NCI-H2029 treated with DMSO at 0.1 percent for 48 hours (cell line): ENCODE measurements at places on chromosomes 16 and 17.

GRCh38 chr17:35448214-35448898 is at the start of gene SLFN13:
SLFN13 (minus strand) TSS chr17:35448766; CDS start chr17:35445680, 3,086 bp downstream.
- DNase-seq: peak; percentile 66

GRCh38 chr16:78069913-78070312 is 29.5 kb upstream of the WWOX start:
- DNase-seq: no peak

DNA sequence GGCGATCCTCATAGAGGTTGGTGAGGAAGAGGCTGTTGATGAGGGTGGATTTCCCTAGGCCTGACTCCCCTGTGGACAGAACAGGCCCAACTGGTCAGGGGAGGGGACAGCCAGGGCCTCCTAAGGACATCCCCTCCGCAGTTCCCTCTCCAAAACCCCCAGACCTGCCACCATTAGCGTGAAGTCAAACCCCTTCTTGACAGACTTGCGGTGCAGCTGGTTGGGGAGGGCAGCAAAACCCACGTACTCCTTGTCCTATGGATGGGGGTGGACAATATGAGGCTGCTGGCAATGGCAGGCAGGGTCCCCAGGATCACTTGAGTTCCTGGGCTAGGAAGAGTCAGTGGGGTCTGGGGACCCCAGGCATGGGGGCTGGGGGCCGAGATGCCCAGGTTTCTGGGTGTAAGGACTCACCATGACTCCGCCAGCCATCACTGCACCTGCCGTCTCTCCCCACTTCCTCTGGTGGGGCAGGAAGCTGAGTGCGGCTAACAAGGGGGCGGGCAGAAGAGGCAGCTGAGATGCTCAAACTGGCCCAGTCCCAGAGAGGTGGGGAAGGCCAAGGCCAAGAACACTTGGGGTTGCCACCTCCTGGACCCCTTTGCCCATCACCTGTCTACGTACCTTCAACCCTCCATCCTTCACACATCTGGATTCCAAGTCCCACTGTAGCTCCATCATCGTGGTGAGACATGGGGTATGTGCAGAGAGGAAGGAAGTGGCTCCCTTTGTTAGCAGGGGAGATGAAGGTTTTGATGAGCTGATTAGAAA is at the start of gene SEPTIN1:
Gene SEPTIN1 (minus strand): TSS at position 451 of the 771 bp plus-strand sequence. CDS start 19 bp downstream, at position 432.
- no peak for DNase-seq

- no peak for DNase-seq
Observed at GRCh38 chr16:28181515-28181914, 30.2 kb downstream of the XPO6 start.

- no peak for DNase-seq
Observed at GRCh38 chr17:50240851-50241250, 33.4 kb upstream of the TMEM92 start.

- no peak for DNase-seq
Observed at GRCh38 chr17:42431758-42432161, 8.7 kb upstream of the CAVIN1 start.

DNA sequence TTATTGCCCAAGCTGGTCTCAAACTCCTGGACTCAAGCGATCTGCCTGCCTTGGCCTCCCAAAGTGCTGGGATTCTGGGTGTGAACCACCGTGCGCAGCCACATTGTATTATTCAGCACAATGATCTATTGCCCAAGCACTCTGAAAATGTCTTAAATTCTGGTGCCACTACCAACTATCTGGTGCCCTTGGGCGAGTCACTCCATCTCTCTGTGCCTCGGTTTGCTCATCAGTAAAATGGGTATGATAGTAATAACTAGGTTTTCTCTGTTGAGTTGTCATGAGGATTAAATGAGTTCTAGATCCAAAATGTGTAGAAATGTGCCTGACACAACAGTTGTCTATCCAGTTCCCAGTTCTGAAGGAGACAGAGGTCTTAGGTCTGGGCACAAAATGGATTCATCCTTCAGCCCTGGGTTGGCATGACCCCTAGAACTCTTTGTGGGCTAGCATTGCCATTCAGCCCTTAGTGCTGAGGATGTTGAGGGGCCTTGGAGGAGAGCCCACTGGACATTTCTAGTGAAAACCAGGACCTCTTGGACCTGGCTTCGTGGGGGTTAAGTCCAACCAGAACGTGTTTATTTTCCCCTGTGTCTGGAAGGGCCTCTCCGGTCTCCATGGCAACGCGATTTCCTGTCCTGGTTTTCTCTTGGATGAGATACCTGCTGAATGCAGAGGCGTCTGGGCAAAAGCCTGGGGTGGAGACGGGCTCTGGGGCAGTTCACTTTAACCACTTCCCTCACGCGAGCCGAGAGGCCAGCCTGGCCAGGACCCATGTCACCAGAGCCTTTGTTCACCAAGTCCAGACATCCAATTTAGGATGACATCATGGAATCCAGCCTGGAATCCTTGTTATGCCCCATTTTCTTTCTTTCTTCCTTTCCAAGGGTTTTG is 43.7 kb upstream of the TNRC6A start:
- peak; percentile 39 for DNase-seq

DNA sequence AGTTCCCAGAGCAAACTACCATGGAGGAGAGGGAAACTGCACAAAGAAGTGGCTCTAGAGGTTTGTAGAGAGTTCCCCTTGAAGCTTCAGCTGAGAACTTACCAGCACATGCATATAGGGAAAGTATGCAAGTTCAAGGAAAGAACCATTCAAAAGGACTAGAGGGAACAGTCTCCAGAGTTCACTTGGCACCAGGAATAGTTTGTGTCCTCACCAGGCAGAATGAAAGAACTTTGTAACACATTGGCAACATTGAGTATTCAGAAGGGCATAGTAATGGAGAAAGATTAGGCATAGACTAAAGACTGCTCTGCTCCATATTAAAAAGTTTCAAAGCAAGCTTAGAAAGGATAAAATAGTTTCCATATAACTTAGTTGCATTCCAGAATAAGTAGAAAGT is 155.4 kb upstream of the TOM1L1 start:
- no peak for DNase-seq

GRCh38 chr17:80387071-80387470 is 27.9 kb upstream of the ENDOV start:
- DNase-seq: no peak

- DNase-seq: no peak
Observed at GRCh38 chr17:930258-930657, 49.3 kb downstream of the NXN start.

DNA sequence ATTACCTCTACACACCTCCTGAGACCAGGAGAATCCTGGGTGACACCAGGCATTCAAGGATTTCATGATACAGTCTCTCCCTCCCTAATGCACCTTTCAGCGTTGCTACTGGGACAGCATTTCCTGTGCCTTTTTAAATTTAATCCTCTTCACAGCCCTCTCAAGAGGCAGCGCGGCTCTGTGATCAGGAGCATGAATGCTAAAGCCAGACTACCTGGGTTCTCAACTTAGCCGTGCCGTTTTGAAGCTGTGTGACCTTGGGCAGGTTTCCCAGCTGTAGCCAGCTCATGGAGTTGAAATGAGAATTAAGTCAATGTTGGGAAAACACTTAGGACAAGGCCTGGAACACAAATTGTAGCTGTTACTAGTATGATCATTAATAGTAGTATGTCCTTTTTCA is 191.8 kb downstream of the XYLT1 start:
- DNase-seq: no peak

DNA sequence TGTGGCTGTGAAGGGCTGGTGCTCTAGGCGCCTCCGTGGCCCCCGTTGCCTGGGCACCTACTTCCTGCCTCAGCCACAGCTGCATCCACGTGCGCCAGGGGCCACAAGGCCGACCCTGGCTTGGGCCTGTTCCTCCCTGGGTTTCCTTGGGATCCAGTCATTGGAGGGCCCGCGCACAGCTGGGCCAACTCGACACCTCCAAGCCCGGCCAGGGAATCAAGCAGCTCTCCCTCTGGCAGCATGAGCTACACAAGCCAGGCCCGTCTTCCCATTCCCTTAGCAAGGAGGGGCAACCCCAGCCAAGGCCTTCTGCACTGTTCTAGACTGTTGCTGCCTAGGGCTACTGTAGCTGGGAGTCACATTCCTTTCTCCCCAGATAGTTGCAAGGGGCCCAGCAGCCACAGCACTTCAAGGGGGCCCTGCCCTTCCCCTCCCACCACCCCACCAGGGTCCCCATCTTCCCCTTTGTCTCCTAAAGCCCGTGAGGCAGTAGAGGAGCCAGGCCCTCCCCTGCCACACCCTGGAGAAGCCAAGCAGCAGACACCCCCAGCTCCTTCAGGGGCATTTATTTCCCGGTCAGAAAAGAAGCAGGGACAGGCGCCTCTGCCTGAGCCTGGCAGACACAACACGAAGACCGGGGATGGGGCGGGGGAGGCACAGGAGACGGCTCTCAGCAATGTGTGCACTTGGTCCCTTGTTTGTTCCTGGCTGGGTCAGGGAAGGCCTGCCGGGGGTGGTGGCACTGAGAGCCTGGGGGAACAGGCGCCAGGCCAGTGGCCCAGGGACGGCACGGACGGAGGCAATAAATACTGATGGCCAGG is 3.8 kb downstream of the ARHGDIA start:
- no peak for DNase-seq

DNA sequence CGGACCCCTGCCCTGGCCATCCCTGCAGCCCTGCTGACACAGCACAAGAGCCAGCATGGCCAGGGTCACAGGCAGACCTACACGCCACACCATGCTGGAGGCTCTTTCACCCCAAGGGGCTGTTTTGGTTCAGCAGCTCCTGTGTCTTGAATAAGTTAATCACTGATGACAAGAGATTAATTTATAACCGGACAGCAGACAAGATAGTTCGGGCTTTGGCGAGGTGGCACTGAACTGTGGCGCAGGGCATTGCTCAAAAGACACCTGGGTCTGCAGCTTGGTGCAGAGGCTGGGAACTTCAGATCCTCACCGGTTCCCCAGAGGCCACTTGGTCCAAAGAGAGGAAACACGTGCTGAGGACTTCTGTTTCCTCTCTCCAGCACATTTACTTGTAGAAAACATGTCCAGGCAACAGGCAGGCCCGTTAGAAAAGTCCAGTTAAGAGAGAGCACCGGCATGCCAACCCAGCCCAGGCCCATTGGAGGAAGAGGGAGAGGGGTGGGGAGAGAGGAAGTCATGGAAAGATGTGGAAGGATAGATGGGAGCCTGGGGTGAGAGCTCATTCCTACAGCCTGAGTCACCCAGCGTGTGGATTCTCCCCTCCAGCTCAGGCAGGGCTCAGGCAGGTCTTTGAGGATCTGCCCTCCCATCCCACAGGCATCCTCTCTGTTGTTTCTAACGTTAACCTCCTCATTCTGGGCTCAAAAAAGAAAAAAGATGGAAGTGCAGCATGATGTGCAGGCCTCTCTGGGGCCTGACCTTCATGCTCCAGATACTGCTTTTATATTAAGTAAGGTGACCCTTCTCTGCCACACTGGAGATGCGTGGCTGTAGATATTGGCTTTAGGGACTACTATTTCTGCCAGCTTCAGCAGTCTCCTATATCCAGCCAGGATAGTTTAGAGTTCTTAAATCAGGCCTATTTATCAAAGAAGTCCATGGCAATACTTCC is 80.0 kb upstream of the HNF1B start:
- no peak for DNase-seq

- no peak for DNase-seq
Observed at GRCh38 chr17:65537845-65538674, 23.4 kb downstream of the AXIN2 start.

DNA sequence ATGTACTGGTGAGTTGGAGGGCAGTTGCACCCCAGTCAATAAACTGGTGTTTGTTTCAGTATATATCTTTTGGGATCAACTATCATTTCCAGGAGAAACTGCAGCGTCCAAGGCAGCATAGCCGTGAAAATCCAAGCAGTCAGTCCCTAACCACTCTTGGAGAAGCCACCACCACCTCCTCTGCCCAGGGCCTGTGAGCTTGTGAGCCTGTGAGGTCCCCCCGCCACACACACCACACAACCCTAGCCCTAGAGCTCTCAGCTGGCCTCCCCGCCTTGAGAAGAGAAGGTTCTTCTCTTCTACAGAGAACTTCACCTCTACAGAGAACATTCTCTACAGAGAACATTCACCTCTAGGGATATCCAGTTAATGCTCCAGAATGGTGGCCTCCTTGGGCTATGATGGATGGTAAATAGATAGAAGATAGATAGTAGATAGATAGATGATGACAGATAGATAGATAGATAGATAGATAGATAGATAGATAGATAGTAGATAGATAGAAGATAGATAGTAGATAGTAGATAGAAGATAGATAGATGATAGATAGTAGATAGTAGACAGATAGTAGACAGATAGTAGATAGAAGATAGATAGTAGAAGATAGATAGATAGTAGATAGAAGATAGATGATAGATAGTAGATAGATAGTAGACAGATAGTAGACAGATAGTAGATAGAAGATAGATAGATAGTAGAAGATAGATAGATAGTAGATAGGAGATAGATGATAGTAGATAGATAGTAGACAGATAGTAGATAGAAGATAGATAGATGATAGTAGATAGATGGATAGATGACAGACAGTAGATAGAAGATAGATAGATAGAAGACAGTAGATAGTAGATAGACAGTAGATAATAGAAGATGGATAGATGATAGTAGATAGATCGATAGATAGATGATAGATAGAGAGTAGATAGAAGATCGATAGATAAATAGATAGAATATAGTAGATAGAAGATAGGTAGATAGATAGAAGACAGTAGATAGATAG is 13.7 kb downstream of the ALOX15B start:
- no peak for DNase-seq

- DNase-seq: no peak
Observed at GRCh38 chr16:29662729-29663015, 375 bp upstream of the SPN start.

DNA sequence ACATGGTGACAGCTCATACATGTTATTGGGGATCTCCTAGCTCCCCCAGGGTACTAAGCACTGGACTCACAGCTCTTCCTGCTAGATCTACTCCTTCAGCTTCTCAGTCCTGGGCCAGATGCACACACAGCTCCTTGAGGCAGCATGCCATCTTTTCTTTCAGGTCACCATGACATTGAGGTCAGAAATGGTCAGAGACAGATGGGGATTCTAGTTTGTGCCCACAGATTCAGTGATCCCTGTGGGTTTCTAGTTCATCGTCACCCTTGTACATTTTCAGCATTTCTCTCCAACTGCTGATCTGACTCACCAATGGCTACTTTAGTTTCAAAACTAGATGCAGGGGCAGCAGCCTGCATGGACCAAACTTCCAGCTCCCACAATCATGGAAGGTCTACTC is 560.7 kb upstream of the PSMD7 start:
- DNase-seq: no peak

- DNase-seq: no peak
Observed at GRCh38 chr17:73733517-73733916, 89.3 kb upstream of the SDK2 start.

- DNase-seq: no peak
Observed at GRCh38 chr16:979859-980594, 1.5 kb upstream of the SOX8 start.

GRCh38 chr16:58727028-58727781 is 6.9 kb downstream of the GOT2 start:
- DNase-seq: no peak
